Thymus (tissue), 14 donors: ENCODE measurements at places on chromosomes 1 and 21. TPM values are rescaled to one million over a fixed set of nuclear protein-coding genes. Genes with fewer than 3 reads are reported as not detected.

Gene NTNG1
- 1.6 TPM for polyA plus RNA-seq

Gene VWA5B1
- polyA plus RNA-seq: 0.05 TPM

Gene DHRS3
- polyA plus RNA-seq: 56.8 TPM

Gene AIRE
- 52.2 TPM for polyA plus RNA-seq

Gene CDCA8
- 5.8 TPM for polyA plus RNA-seq

Gene ANGPTL1
- 10.2 TPM for polyA plus RNA-seq

Gene DNASE2B
- polyA plus RNA-seq: 0.21 TPM

Gene CFAP141
- not detected for polyA plus RNA-seq

Gene ZNF695
- polyA plus RNA-seq: 0.48 TPM

Gene EPHA2
- polyA plus RNA-seq: 6.2 TPM

Gene FMO4
- polyA plus RNA-seq: 6.9 TPM

Gene OLFM3
- polyA plus RNA-seq: 0.07 TPM

Gene GOLT1A
- polyA plus RNA-seq: 1.4 TPM

Gene AJAP1
- polyA plus RNA-seq: 0.16 TPM

Gene CD244
- polyA plus RNA-seq: 2.4 TPM

Gene RHD
- polyA plus RNA-seq: 0.09 TPM

Gene MROH9
- polyA plus RNA-seq: 0.05 TPM

Gene SERPINC1
- 0.43 TPM for polyA plus RNA-seq

Gene DEPDC1
- 1.9 TPM for polyA plus RNA-seq

Gene ILF2
- 91.2 TPM for polyA plus RNA-seq

Gene NDUFS5
- 483 TPM for polyA plus RNA-seq

Gene NEGR1
- polyA plus RNA-seq: 3.3 TPM

Gene FMO3
- polyA plus RNA-seq: 2.5 TPM

Gene HSPB7
- 9.5 TPM for polyA plus RNA-seq

Gene CLSTN1
- 63.1 TPM for polyA plus RNA-seq

Gene IFI44
- polyA plus RNA-seq: 124 TPM

Gene CA14
- 0.14 TPM for polyA plus RNA-seq

Gene KCNE2
- polyA plus RNA-seq: 0.18 TPM

Gene RNU11
- not detected for polyA plus RNA-seq

Gene FCRL5
- 8.1 TPM for polyA plus RNA-seq

Gene G0S2
- polyA plus RNA-seq: 23.5 TPM

Gene TFF1
- polyA plus RNA-seq: 2.4 TPM

Gene TMEM52
- polyA plus RNA-seq: 0.94 TPM

Gene ATP6V0B
- 198 TPM for polyA plus RNA-seq

Gene OTUD3
- 3.7 TPM for polyA plus RNA-seq

Gene ARHGEF10L
- 11.5 TPM for polyA plus RNA-seq

Gene FAM72C
- 1.9 TPM for polyA plus RNA-seq

Gene HUNK
- 0.21 TPM for polyA plus RNA-seq

Gene UTS2
- 6.6 TPM for polyA plus RNA-seq

Gene TGFBR3
- 10.1 TPM for polyA plus RNA-seq

Gene OR2T10
- polyA plus RNA-seq: not detected

Gene PAX7
- 0.11 TPM for polyA plus RNA-seq
